ENCODE measurements at places on chromosomes 3 and 15.
A peak's percentile ranks its signal among the peaks of the same experiment; 100 is the strongest.

DNA sequence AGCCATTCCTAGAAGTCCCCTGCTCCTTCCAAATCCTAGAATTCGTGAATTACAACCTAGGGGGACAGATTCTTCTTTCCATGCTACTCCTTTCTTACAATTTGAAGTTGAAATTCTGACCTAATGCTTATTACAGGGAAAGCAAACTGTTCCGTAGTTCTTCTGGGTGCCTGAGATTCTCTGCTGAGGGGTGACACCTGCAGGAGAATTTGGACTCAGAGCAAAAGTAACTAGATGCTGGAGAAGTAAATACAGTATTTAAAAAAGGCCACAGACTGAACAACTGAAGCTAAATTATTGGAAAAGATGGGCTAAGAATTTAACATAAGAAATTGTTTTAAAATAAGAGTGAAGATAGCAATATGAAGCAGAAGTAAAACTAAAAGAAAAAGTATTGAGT, 37.9 kb downstream of the ACAD9 start:
- DNase-seq = no peak

GRCh38 chr3:39106281-39106811, 1.1 kb downstream of the GORASP1 start:
- DNase-seq = no peak

DNA sequence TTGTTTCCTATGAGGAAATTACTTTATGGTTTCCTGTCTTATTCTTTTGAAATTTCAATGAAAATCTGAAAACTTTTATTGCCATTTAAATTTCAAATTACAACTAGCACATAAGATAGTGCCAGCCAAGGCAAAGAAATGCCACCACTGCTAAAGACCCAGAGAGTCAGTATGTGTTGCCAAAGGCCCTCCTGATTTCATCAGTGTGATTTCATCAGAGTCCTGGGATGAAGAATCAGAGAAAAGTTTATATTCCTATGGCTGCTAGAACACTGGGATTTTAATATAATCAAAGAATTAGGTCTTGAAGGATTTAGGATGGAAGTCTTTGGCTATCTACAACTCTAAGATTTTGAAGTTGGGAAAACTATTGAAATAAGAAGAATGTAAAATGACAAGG, 434.2 kb upstream of the CCDC54 start:
- DNase-seq = no peak

GRCh38 chr15:83565553-83566159, 88.3 kb upstream of the ADAMTSL3 start:
- no peak for DNase-seq

GRCh38 chr3:44894485-44894884, 20.1 kb downstream of the TGM4 start:
- no peak for DNase-seq

- no peak for DNase-seq
These were observed 223.4 kb downstream of the FEZF2 start for GRCh38 chr3:62149962-62150361.

GRCh38 chr3:69197922-69198530, 75.6 kb upstream of the LMOD3 start:
- DNase-seq = peak; percentile 64

- no peak for DNase-seq
These were observed 172.4 kb downstream of the OXSM start for GRCh38 chr3:25962255-25962654.

GRCh38 chr3:171565481-171566058, 105.4 kb upstream of the TNIK start:
- no peak for DNase-seq

GRCh38 chr15:77180757-77181156, 109.8 kb upstream of the TSPAN3 start:
- no peak for DNase-seq

DNA sequence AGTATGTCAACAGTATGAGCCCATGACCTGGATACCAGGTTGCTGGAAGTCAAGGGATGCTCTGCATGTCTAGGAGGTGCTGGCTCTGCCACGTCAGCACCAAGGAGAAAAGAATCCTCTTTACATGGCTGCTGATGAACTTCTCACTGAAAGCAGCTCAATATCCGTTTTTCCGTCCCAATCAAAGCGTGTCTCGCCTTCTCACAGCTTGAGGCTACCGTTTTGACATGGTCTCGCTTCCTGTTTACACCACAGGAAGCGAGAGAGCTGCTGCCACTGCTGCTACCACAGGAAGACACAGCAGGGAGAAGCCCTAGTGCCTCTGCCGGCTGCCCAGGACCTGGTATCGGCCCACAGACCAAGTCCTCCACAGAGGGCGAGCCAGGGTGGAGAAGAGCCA, 27.3 kb downstream of the STARD5 start:
- peak; percentile 47 for DNase-seq

- DNase-seq = no peak
These were observed 620.7 kb upstream of the ZNF385D start for GRCh38 chr3:22371607-22372291.

DNA sequence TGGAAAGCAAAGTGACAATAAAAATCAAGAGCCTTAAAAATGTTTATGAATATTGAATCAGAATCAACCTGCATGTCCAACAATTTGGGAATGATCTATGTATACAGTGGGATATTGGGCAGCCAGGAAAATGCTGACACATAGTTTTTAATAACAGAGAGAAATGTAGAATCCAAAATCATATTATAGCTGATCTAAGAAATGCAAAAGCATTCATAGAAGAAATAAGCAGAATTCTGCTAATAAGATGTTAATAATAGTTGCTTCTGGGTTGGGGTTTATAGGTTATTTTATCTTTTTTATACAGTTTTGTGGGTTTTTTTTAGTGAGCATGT, 15.1 kb downstream of the KIF9 start:
- no peak for DNase-seq

- DNase-seq = no peak
These were observed 30.3 kb upstream of the SETD2 start for GRCh38 chr3:47193871-47194859.

DNA sequence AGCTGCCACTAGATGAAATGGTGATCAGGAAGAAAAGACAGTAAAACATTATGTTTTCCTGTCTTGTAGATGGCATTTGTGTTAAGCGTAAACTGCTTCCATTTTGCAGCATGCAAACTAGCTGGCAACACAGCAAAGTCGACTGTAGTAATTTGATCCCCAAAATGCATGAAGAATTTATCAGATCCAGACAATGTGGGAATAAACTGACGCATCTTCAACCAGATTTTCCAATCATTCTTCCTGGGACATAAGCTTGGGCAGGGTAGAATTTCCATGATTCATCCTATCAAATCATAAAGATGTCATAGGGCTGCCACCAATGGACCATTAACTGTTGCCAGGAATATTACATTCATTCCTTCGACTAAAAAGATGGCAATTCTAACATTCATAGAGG, 260.3 kb downstream of the ERC2 start:
- no peak for DNase-seq

GRCh38 chr3:117398141-117398899, 688.7 kb downstream of the TUSC7 start:
- DNase-seq = no peak

GRCh38 chr3:135310317-135310716, 515.3 kb downstream of the EPHB1 start:
- DNase-seq = no peak

GRCh38 chr3:46935168-46935858, 41.2 kb downstream of the CCDC12 start:
- DNase-seq = no peak

DNA sequence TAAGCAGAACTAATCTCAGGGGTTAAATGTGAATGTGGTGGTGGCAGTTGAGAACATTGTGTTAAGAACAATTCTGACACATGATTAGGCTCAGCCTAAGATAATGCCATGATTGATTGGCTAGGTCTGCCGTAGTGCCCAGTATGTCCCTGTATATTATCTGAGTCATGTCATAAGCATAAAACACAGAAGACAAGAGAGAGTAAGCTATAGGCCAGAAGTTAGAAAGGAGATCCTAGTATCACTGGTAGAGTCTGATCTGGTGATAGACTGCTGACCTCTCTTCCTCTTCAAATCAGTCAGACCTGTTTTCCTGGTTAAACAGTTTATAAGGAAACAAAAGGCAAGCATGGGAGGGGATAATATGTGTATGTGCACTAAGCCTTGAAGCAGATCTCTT, 30.1 kb upstream of the ATP8B4 start:
- DNase-seq = no peak

DNA sequence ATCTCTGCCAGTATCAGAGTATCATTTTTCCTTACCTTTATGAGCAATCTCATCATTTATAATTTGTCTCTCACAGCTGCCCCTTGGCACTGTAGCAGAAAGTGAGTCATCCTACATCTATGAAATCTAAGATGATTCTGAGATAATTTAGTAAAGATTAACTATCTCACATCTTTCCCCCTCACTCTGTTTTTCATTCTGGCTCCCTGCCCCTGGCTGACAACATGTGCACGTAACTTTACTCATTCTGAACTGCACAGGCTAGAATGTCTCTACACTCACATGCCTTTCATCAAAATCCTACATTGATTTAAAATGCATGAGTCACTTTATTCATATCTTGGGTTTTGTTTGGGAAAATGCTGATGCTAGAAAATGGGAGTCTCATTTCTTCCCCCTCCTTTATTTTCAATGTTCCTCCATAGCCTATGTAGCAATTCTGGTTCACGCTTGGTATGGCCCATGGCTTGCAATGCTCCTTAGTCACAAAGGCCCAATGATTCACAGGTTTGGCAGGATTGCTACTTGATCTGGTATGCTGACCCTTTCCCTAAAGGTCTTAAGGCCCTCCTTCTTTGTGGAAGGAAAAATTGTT, 838.5 kb downstream of the TUSC7 start:
- DNase-seq = no peak

DNA sequence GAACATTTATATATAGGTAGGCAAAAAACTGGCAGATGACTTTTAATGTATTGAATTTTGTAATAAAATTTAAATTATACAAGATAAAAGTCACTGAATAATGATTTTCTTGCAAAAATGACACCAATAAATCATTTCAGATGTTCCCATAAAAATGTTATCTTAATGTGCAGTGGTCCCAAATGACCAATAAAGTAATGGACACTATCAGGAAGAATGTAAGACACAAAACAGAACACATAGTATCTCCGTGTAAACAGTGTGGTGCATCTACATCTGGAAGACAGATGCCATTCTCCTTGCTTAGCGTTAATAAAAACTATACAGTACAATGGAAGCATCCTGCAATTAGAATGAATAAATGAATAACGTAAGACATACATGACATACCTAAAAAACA, 41.5 kb downstream of the FGF7 start:
- no peak for DNase-seq

GRCh38 chr3:1288805-1289494, 196.1 kb downstream of the CNTN6 start:
- no peak for DNase-seq

DNA sequence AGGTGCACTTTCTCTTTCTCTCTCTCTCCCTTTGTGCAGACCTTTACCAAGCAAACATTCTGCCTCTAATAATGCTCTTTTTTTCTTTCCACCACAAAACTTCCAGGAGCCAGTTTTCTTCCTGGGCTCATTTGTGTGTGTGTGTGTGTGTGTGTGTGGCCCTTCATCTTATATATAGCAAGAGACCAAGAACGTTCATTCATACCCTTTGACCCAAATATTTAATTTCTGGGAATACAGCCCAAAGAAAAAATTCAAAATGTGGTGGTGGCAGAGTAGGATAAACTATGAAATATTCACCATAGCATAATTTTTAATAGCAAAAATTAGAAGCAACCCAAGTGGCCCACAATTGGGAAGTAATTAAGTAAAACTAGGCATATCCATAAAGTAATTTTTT, 398.9 kb downstream of the IGSF11 start:
- DNase-seq = no peak

GRCh38 chr15:58182460-58183163, 44.4 kb downstream of the AQP9 start:
- no peak for DNase-seq

DNA sequence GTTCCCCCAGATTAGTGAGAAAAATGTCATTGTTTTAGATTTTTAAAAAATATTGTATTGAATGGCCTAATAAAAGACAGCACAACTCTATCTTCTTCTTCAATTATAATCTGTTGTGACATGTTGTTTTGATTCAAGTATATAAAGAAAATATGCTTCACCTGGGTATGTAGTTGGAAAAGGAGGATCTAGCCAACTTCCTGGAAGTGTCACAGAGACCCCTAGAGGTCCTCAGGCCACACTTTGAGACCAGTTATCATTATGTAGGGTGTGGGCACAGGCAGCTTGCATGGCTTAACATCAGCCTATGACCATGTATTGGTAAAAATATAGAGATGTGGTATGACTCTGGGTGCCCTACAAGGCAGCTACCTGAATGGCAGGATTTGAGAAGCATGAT, 14.7 kb upstream of the RYR3 start:
- no peak for DNase-seq

GRCh38 chr15:90918835-90919234, 13.5 kb downstream of the HDDC3 start:
- no peak for DNase-seq

GRCh38 chr3:177429771-177430170, 232.5 kb upstream of the TBL1XR1 start:
- no peak for DNase-seq

- DNase-seq = no peak
These were observed at the start of gene GRM2 for GRCh38 chr3:51706788-51707731. Gene GRM2 (plus strand): TSS chr3:51707068. CDS start chr3:51708984, 1,916 bp downstream.

DNA sequence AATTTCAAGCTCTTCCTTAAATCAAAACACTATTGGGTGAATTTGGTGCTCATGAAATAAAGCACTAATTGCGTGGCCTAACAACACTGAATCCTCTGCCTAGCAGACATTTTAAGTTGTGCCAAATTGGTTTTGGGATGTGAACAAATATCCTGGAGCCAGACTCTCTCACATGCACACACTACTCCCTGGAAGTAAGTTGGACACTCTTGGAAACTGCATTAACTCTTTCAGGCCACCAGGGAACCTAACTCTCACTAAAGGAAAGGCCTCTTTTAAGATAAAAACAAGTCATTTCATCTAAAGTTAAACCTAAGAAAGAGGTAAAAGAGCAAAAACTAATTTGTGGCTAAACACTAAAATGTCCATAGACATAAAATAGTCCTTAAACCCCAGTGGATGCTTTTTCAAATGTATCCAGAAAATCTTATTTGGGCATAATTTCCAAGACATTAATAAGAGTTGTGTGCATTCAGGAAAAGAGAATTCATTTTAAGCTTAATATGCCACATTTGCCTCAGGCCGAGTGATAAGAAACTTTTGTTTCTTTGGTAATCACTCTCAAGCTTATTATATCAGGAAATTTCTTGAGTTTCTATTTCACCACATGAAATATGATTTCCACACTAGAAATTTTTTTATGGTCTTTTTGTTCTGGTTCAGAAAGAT, 61.8 kb downstream of the ZBTB20 start:
- no peak for DNase-seq
